ENCODE measurements at places on chromosomes 3 and 15.

DNA sequence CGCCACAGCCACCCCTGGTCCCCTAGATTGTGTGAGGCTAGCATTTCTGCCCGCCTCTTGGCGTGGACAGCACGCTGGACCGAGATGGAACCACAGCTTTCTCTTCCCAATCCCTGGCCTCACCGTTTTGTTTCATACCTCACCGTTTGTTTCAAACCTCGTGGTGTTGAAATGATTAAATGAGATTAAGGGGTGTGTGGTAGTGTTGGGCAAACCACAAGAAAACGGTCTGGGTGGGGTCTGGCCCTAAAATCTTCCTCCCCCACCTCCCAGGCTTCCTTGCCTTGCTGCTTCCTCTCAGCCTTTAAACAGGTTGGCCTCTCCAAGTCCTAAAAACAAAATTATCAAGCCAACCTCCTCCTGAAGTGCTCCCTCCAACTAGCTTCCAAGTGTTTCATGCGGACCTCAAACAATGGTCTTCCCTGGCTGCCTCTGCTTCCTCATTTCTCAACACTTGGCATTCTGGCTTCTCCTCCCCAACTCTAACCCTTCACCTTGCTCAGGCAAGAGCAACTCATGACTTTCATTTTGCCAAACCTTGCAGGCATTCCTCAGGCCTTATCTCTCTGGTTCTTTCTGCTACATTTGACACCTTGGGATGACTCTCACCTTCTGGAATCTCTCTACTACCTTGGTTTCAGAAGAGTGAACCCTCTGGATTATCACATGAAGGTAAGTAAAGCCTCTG is 1.4 kb upstream of the ATP13A3 start:
- DNase-seq = no peak

DNA sequence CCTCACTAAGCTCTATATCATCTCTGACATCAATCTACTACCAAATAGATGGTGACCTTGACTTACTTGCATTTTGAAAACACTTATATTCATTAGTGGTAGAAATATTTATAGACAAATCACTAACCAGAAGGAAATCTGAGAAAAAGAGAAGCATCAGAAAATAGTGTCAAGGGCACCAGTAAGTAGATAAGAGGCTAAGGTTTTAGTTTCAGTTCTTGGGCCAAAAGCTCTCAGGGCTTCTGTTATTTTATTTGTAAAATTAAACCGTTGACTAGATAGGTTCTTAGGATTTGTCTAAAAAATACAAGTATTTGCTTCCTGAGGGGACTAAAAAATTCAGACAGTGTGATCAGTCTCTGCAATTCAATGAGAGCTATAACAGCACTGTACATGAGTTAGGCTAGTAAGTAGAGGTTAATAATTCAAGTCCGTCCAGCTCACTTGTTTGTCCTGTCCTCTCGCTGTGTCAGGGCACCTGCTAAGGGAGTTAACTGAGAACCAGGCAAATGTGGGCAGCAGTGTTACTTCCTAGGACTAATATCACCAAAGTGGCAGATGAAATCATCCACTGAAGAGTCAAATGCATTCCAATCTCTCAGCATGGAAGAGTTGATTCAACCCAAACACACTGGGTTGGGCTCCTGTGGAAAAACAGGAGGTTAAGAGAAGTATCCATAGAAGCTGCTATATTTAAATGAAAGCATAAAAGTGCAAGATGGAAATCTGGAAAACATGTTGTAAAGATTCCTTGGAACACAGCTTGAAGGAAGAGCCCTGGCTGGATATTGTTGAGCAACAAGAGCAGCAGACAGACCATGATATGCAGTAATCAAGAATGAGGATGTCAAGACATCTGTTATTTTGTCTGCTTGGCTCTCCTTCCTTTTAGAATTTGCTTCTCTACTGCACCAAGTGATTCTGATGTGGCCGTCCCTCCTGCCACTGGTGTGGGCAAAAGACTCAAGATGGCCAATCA is 134.9 kb upstream of the ZBTB20 start:
- DNase-seq = no peak

DNA sequence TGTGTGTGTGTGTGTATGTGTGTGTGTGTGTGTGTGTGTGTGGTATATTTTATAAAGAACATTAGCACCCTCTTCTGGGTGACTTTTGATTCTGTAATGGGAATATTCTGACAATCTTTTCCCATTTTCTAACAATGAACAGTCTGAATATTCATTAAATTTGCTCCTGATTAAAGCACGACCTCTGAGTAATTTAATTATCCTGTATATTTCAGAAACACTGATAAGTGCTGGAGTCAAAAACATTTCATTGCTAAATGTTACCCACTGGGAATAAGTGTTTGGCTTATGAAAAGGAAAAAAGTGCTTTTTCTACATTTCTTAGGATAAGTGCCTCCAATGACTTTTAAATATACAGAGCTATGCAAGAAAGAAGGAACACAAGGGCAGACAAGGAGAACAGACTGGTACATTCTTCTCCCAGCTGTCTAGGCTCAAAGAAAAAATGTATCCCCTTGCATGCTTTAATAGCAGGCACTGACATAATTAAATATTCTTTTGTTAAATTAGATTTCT is 32.3 kb upstream of the SYNPR start:
- DNase-seq = no peak

DNA sequence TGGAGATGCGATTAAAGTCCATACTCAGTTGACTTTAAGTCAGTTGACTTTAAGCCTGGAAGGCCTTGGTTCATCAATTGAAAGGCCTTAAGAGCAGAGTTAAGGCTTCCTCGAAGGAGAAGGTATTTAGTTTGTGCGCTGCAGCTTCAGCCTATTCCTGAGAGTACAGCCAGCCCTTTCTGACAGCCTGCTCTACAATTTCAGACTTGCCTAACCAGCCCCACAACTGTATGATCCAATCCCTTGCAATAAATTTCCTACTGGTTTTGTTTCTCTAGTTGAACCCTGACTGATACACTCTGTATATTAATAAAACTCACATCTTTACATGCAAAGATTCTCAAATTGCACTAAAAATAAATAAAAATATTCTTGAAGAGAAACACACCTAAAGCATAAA is 66.1 kb upstream of the RORA start:
- no peak for DNase-seq

DNA sequence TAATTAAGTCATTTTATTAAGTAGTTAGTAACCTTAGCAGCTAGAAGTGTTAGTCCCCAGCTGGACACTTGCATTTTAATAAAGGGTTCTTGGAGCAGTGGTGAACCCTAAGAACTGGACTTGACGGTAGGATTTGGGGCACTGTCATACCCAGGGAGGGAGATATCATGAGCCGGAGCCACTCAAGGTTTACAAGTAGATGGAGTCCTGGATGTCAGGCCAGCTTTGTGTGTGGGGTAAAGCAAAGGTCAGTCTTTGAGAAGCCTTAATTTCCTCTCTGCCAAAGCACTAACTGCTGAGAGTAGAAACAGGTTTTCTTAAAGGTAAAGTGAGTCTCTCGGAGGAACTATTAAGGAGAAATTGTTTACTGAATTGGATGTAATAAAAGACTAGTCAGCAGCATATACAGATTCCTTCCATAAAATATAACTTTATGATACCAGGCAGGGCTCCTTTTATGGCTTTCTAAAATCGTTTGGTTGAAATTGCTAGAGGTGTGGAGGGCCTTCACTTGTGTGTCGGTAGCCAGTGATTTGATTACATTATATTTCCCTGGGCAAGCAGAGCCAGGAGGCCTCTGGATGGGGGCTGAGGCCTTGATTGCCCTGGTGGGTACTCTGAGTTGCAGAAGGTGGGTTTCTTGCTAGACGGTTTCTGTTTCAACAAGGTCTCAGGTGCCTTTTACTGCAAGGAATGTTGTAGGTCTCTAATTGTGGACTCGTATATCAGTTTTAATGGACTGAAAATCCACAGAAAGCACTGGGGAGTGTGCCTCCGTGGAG is 23.1 kb downstream of the SQOR start:
- no peak for DNase-seq

GRCh38 chr3:66404197-66404596 is 96.6 kb downstream of the LRIG1 start:
- no peak for DNase-seq

GRCh38 chr15:89662893-89663626 is 7.8 kb upstream of the KIF7 start:
- no peak for DNase-seq

GRCh38 chr3:175005193-175005592 is 146.1 kb downstream of the NAALADL2 start:
- DNase-seq = no peak

DNA sequence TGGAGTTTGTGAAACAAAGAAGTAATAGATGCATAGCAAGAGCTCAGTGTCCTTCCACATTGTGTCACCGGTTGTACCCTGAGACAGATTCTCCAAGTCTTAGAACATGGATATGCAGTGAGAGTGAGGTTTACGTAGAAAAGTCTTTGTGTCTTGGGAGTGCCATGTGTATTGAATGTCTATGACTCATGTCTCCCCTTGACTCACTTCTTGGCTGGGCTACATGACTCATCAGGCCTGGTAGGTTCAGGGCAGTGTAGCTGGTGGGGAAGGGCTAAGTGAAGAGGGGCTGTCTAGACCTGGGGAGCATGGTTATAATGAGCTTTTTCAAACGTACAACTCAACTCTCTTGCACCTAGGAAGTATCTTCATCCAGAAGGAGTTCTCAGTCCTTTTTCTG is 167.4 kb downstream of the GAP43 start:
- DNase-seq = no peak

DNA sequence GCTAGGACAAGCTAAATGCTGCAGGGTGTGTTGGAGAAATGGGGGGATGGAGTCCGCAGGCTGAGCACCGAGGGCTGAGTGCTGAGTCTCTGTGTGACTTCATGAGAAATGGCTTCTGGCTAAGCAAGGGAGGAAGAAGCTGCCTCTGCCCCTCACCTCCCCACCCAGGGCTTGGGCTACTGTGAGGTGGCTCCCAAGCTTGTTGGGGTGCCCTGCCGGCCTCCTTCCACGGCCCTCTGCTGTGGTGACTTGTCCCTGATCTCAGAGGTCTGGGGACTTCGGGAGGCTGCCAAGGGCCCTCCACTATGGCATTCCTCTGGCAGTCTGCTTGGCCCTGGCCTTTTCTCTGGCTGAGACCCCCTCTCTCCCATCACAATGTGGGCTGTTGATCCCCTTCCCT is 30.1 kb upstream of the RAD18 start:
- no peak for DNase-seq

DNA sequence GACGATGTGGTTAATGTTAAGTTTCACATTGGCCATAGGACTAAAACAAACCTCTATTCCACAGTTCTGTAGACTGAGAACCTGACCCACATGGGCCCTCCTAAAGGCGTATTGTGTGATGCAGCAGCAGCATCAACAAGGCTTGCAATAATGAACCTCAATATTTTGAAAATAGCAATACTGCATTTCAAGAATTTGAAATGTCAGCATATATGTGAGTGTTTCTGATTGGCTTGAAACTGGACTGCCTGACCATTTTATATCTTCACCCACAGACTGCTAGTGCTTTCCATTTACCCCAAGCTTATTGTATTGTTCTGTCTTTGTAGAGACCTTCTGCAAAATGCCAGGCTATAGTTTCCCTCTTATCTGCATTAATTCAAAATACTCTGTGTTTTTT is 1122.3 kb downstream of the IGSF11 start:
- no peak for DNase-seq

GRCh38 chr3:143506190-143506589 is 342.1 kb downstream of the SLC9A9 start:
- no peak for DNase-seq

DNA sequence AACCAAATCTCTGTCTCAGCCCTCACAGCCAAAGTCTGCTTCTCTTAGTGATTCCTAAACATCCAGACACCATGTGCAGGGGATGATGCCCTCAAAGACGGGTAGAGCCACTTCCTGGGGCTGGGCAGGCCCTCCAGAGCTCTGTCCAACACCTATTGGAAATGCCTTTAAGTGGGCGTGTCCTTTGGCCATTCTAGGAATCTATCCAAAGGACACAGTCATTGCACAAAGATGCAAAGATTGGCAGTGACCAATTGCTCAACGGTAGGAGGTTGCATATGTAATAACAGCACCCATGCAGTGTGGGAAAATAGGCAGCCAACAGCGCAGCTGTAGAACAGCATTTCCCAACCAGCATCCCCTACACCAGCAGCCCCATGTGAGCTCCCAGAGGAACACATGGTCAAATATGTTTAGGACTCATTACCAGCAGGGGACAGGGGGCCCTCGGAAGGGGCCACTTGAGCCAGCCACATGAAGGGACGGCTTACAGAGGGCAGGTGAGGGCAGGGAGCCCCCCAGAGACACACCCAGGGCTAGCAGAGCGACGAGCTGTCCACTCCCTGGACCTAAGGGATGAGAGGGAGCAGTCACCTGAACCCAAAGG is 142.8 kb upstream of the IQSEC1 start:
- DNase-seq = no peak

DNA sequence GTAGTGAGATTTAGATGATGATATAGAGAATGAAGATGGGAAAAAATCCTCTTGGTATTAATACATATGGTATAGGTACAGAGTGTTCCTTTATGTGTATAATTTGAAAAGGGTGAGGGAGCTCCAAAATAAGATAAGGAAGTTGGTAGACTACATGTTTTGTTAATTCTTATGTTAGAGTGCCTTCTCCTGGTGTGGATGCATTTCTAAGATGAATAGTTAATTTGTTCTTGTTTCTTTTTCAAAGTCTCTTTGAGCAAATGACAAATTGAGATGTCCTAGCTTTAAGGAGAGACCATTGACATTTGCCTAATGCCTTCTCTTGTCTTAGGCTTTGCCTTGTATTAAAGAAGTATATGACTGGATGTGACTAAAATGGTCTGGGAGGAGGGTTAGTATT is 34.1 kb downstream of the AKAP13 start:
- no peak for DNase-seq

GRCh38 chr3:45608885-45609284 is 14.3 kb downstream of the LIMD1 start:
- DNase-seq = no peak

Measured in WERI-Rb-1 (cell line).